ENCODE measurements at places on chromosomes 2 and 18.

- DNase-seq, result peak; percentile 69
These were observed 1.2 kb upstream of the RAB12 start for GRCh38 chr18:8607776-8608742.

- DNase-seq, result no peak
These were observed 84.8 kb upstream of the RAB6C start for GRCh38 chr2:129894616-129895015.

DNA sequence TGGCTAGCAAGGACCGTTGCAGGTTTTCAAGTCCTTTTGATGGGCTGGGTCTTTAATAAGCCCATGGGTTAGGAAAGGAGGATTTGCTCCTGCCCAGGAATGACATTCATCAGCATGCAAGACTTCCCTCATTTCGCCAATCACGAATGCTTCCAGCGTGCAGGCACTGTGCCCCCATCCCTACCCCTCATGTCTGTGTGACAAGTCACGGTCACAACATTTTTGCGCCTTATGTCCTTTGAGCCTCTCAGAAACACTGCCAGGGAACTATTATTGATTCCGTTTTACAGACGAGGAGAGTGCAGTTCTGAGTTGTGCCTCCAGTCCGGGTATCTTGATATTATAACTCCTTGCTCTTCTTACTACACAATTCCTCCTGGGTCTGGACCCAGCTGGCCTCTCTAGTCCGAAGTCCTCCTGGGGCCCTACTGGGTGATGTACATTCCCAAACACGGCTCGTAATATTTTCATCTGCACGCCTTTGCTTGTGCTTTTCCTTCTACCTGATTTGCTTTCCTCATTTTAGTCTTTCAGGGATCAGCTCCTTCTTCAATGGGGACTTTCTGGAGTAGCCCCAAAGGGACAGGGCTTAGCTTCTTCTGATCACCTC lies 101.8 kb upstream of the MYCN start:
- no peak for DNase-seq

DNA sequence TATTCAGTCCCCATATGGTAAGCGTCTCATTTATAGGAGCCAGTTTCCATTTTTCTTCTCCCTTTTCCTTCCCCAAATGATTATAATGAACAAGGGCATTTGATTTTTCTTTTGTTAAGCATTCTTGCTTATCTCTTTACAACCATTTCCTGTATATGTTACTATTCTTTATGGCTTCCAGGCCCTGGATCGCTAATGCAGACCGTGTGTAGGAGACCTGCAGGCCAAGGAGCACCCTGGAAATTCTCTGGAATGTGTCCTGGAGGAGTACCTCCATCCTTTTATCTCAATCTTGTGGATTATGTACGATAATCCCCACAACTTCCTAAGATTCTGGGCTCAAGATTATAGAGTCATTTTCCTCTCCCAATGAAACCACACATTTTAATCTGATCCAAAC lies 439.6 kb upstream of the MMADHC start:
- DNase-seq, result no peak

GRCh38 chr2:71905205-71905604 lies 242.5 kb downstream of the CYP26B1 start:
- no peak for DNase-seq

DNA sequence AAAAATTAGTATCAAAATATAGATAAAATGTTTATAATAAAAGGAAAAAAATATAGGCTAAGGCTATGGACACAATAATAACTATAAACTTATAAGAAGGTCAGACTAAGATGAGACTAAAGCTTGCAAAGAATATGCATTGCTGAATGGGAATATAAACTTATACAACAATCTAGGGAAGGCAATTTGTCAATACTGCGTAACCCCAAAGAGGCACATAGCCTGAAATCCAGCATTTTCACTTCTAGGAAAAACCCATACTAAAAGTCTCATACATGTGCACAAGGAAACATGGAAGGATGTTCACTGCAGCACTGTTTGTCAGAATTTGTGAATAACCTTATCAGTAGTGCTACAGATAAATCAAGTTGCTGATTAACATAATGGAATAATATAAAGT lies 45.5 kb downstream of the FANCL start:
- no peak for DNase-seq

DNA sequence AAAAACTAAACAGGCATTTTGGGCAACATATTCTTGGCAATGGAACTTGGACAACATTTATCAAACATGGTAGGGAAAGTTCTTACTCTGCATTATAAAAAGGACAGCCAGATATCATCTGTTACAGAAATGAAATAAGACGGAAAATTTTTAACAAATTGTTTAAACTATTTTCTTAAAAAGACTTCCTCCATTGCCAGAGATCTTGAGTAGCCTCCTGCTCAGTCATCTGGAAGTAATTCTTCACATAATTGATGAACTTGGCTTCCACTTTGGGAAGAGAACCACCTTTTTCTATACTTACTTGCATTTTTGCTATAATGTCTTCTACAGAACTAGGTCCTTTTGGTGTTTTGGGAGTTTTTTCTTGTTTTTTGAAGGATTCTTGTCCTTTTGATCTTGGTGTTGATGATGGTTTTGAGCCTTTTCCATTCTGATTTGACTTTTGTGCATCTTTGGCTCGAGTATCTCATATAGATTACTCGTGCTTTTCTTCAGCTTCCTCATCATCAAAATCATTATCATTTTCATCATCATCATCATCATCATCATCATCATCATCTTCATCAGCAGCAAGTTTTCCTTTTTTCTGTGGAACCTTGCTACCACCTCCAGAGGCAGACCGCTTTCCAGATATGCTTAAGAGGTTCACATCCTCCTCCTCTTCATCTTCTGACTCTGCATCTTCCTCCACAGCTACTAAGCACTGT lies 66.2 kb downstream of the CD28 start:
- no peak for DNase-seq

- no peak for DNase-seq
These were observed 203.1 kb downstream of the RAB3GAP1 start for GRCh38 chr2:135255208-135255607.

GRCh38 chr2:189960346-189960745 lies 102.2 kb downstream of the MSTN start:
- no peak for DNase-seq

- DNase-seq, result no peak
These were observed 187.6 kb upstream of the HNMT start for GRCh38 chr2:137776697-137777096.

GRCh38 chr2:168718622-168719021 lies 83.8 kb upstream of the NOSTRIN start:
- DNase-seq, result no peak

DNA sequence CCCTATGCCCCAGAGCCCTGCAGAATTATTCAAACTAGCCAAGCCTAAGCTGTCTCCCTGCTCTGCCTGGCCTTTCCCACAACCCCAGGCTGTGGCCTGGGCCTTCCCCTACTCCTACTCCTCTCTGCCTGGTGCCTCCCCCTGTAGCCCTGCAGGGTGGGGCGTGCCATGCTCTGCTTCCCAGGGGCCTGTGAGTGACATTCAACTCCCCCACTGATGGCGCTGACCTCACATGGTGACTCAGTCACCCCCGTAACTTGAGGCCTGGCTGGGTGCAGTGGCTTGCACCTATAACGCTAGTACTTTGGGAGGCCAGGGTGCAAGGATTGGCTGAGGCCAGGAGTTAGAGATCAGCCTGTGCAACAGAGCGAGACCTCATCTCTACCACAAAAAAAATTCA lies 60.6 kb downstream of the KIF1A start:
- DNase-seq, result no peak

- DNase-seq, result no peak
These were observed 977.1 kb upstream of the SOX11 start for GRCh38 chr2:4715065-4715464.

Data from iris pigment epithelial cell (primary cell).